ENCODE measurements at places on chromosomes 4 and X.

GRCh38 chr4:164350061-164350460 lies 403.9 kb upstream of the SMIM31 start:
- no peak for DNase-seq

- no peak for DNase-seq
Measured at GRCh38 chr4:31877429-31877828, 1157.3 kb downstream of the PCDH7 start.

DNA sequence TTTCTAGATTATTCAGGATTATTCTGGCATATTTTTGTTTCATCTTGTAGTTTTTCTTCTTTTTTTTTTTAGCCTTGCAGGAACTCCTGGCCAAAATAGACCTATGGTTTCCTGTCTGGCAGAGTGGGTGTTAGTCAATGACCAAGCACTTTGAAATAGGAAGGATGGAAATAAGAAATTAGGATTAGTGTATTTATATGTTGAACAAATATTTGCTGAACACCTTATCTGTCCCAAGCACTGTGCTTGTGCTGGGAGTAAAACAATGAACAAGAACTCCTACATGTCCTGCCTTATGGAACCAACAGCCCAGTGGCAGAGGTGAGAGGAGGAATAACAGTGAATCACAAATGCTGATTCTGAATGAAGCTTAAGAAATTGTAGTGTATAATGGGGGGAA lies 4.5 kb downstream of the MMRN1 start:
- no peak for DNase-seq

DNA sequence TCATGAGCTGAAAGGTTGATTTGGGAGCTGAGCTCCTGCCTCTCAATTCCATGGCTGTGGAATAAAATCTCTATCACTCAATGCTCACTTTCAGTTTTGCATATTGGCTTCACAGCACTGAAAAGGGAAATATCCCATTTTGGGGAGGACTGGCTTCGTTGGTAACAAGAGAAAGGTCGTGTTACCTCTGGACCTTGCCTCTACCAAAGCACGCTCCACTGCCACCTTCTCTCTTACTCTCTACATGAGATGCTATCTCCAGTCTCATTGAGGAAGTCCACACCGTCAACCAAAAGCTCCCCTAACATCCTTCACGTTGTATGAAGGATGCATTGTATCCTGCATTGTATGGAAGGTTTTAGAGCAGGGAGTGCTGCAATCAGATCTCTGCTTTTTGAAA lies 195.0 kb upstream of the LDB2 start:
- no peak for DNase-seq

DNA sequence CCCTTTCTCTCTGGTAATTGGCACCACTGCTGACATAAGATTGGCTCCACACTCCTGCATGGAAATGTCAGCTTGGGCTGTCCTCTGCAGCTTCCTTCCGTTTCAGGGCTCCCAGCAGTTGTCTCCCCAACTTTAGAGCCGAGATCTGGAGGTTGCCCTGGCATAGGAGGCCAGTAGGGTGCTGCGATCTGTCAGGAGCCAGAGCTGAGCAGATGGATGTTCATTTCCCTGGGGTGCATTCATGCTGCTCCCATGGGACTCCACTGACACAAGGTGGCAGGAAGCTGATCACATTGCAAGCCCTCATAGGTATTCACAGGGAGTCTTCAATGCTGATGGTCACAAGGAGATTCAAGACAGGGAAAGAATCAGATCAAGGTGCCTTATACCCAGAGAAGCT lies 116.6 kb upstream of the RAI2 start:
- no peak for DNase-seq

GRCh38 chr4:41693629-41694028 lies 54.9 kb downstream of the PHOX2B start:
- DNase-seq: no peak

GRCh38 chr4:786861-787300 lies 39.0 kb downstream of the CPLX1 start:
- DNase-seq: no peak

GRCh38 chr4:3215733-3216132 lies 33.2 kb upstream of the MSANTD1 start:
- DNase-seq: no peak

- DNase-seq: no peak
Measured at GRCh38 chr4:173272996-173273395, 61.2 kb downstream of the HMGB2 start.

DNA sequence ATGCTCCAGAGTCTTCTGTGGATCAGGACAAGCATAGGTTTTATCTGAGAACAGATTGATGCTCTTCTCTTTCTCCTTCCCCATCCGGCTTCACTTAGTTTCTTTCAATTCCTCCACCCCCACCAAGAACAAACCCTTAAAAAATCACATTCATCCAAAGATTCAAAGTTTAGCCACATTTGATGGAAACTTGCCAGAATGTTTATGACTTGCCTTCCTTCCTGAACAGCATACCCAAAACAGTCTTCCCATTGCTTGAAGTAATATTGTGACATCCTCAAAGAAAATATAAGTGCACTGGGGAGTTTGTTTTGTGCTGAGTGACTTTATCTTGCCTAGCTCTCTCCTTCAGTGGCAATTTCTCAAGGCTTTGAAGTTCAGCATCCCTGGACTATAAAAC lies 83.0 kb downstream of the MAGEB17 start:
- DNase-seq: no peak

DNA sequence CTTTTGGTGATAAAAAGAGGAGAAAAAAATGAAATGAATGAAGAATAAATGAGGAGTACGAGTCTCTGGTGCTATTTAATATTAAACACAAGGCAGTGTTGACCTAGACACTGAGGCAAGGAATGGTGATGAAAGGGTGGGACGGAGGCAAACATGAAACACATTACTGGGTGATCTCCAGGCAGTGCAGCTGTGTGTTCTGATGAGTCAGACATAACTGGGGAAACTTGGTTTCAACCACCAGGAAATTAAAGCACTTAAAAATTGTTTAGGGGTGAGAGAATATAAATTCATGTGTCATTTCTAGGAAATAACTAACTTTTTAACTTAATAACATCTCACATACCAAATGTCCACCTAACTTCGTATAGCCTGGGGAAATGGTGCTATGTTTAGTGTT lies 19.7 kb upstream of the CXCL6 start:
- no peak for DNase-seq

GRCh38 chr4:77481856-77482255 lies 123.8 kb upstream of the CXCL13 start:
- DNase-seq: no peak

DNA sequence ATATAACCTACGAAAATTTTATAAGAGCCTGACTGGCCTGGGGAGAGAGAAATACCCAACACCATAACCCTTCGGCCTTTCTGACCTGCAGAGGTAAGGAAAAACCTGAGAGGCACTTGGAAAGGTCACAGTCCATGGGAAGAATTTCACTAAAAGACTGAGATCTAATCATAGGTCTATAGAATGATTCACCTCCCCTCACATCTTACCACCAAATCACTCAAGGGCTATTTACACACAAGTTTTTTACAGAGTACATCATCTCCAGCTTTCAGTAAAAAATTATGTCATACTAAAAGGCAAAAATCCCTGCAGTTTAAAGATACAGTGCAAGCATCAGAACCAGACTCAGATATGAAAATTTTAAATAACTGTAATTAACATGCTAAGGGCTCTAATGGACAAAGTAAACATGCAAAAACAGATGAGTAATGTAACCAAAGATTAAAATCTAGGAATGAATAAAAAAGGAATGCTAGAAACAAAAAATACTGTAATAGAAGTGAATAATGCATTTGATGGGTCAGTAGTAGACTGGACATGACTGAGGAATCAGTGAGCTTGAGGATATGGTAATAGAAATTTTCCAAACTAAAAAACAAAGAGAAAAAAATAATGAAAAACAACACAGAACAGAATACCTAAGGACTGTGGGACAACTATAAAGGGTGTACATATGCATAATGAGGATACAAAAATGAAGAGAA lies 32.1 kb upstream of the SLC16A2 start:
- DNase-seq: no peak

DNA sequence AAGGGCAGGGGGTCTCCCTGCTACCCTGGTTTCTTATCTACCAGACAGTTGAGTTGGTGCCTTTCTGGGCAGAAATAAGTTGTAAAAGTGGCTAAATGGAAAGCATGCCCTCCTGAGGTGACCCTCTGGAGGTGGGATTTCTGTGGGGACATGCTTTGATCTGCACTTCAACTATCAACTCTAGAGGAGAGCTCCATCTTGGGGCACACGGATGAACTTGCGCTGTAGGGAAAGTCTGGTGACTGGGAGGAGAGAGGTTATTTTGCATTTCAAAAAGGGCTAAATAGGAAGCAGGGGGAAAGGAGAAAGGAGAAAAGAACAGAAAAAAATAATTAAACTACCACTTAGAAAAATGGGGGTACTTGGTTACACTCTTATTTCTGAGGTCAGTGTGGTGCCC lies 12.7 kb upstream of the RHOXF2B start:
- no peak for DNase-seq

Measured in KG1 (cell line).